ENCODE measurements at places on chromosomes 6 and 20.
A peak's percentile ranks its signal among the peaks of the same experiment; 100 is the strongest.

DNA sequence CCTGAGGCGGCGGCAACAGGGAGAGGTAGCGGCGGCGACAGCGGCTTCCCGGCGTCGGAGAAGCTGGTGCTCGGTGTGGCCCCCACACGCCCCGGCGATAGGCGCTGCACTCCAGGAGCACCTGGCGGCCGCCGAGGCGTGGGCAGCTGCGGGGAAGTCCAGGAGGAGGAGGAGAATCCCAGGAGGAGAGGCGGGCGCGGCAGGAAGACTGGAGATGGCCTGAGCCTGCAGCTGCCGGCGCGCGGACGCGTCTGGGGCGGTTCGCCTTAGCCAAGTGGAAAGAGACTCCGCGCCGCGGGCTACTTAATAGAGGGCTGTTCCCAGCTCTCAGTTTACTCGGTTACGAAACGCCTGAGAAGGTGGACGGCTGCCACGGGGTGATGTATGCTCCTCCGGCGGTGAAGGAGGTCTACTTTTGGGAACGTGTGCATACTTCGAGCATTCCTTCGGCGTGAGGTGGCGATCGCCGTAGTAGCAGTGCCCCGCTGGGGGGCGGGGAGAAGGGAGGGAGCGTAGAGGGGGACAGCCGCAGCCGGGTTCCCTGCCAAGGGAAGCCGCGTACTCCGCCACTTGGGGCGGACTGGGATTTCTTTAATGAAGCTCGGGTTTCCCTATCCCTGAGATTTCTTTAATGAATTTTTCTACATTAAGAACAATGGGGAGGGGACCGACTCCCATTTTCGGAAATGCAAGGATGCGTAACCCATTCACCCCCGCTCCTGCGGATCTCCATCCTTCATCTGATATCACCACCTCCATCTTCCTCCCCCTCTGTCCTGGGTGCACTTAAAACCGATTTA lies at the start of gene COL12A1:
COL12A1 (minus strand) TSS at position 278 of the 800 bp plus-strand sequence. CDS start 3,261 bp downstream, outside the sequence.
- peak; percentile 70 for DNase-seq

- no peak for DNase-seq
Measured at GRCh38 chr6:3795836-3796718, 44.6 kb upstream of the PXDC1 start.

- DNase-seq, result no peak
Measured at GRCh38 chr6:3208098-3208774, 19.2 kb downstream of the TUBB2B start.

- no peak for DNase-seq
Measured at GRCh38 chr20:62802026-62802712, 2.5 kb upstream of the OGFR start.

DNA sequence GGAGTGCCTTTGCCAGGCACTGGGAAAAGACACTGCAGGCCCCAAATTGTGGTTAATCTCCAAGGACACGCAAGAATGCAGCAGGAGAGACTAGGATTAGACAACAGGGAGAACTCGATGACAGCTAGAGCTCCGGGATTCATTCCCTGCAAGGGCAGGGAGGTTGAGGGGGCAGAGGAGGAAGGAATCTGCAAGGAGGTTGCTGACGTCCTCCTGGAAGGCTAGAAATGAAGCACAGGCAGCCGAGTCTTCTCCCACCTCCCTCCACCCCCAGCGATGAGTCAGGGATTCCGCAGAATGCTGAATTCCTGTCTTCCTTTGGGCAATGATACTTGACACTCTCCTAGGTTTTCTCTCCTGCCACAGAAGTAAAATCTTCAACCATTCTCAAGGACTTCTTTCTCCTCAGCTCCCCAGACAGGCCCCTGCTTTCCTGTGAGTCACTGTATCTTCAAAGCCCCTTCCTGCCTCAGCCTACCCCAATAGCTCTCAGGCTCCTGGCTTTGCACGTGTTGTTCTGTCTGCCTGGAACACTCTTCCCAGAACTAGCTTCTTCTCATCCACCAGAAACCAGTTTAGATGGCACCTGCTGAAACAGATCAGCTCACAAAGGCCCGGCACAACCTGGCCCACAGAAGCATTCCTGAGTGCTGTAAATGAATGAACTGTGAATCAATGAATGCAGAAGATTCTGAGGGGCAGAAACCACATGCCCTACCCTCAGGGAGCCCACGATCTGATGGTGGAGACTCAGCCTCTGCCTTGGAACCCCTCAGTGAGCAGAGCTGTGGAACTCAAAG lies 85.6 kb downstream of the MRPL14 start:
- no peak for DNase-seq

DNA sequence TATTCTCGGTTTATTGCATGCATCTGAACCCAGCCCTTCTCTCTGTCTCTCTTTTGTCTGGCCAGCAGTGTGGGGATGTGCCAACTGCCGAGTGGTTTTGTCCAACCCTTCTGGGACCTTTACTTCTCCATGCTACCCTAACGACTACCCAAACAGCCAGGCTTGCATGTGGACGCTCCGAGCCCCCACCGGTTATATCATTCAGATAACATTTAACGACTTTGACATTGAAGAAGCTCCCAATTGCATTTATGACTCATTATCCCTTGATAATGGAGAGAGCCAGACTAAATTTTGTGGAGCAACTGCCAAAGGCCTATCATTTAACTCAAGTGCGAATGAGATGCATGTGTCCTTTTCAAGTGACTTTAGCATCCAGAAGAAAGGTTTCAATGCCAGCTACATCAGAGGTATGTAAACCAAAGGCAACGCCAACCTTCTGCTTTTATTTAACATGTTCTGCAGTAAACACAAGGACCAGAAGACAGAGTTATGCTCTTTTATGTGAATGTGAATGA lies 65.8 kb downstream of the ADGRG6 start:
- no peak for DNase-seq

DNA sequence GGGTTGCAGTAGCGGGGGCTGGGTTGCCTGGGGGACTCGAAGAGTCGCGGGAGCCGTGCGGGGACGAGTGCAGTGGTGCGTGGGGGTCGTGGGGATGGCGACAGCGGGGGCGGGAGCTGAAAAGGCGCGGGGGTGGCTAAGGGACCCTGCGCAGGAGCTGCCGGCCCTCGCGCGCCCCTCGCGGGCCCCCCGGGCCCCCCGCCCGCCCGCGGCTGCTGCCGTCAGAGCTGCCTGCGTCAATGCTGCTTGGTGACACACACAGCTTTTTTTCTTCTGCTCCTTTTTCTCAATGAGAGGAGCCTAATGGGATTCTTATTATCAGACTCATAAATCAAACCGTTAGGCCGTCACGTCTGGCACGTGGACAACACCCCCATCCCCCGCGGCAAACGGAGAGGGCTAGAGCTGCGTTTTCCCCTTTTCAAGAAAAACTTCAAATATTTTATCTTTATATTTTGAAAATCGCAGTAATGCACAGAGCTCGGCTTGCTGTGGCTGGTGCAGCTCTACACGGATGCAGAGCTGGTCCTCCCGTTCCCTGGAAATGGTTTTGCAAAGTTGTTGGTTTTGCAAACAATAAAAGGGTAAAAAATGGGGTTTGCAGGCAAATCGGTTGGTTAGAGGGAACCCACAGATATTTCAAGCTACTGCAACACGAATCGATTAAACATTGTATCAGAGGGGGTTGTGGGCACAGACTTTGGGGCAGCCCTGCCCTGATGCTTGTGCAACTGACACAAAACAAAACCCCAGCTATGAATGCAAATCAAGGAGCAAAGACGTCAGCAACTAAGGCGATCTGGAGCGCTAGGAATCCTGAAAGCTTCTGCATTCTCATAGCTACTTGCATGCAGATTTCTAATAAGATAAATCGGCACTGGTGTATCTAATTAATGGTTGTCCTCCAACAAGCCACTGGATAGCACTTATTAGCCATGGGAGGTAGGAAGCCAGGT lies 161.4 kb downstream of the TBXT start:
- no peak for DNase-seq

GRCh38 chr6:135314543-135314942 lies 133.4 kb downstream of the MYB start:
- DNase-seq, result no peak

- peak; percentile 47 for DNase-seq
Measured at GRCh38 chr20:44115762-44116644, 71.0 kb downstream of the JPH2 start.

GRCh38 chr6:22030730-22031619 lies 265.9 kb downstream of the PRL start:
- no peak for DNase-seq

- no peak for DNase-seq
Measured at GRCh38 chr6:155434829-155435423, 20.7 kb downstream of the NOX3 start.

- DNase-seq, result peak; percentile 77
Measured at GRCh38 chr6:33904050-33904746, 100.4 kb upstream of the MLN start.

DNA sequence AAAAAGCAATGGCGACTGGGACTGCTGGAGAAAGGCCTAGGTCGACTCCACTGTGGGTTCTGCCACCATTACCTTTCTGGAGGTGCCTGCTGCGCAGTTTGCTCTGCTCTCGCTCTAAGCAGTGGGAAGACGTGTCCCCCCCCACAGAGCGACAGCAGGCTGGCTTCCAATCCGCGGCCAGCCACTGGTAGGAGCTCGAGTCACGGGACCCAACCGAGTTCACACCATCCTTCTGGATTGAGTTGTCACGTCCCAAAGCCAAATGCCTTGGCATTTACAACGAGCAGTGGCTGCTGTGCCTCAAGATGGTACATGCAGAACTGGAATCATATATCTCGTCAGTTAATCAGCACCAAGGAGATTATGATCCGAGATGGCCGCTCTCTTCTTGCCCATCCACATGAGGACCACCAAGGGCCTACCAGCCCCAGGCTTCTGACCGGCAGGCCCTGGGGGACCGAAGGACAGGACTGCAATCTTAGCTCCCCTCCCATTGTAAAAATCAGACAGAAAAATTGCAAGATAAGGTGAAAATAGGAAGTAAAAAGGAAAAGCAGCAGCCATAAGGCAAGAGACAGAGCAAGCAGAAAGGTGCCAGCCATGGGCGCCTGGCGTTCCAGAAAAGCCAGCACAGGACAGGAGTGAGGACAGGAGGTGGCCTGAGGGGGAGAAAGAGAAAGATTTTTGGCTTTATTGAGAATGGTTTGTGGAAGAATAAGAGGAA lies 74.4 kb downstream of the TRAM2 start:
- DNase-seq, result no peak

GRCh38 chr20:5687884-5688283 lies 62.3 kb upstream of the SHLD1 start:
- DNase-seq, result no peak

- DNase-seq, result no peak
Measured at GRCh38 chr6:62612471-62612870, 326.4 kb upstream of the KHDRBS2 start.

- no peak for DNase-seq
Measured at GRCh38 chr6:52475307-52475706, 55.2 kb downstream of the EFHC1 start.

DNA sequence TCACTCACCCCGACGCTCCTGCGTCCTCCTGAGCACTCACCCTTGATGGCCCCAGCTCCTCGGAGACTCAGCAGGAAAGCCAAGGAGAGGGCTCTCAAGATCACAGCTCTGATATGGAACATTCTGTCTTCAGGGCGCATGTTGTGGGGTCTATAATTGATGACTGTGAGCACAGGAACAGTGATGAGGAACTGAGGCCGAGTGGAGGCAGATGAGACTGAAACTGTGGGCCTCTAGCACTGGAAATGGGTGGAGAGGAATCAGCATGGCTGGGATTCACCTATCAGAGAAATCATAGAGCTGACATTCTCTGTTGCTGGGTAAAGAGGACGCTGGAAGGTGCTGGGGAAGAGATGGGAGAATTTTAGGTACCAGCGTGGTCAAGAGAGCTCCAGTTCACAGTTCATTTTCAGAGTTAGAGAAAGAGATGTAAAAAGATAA lies at the start of gene HLA-DPA1:
HLA-DPA1 (minus strand) TSS at position 219 of the 441 bp plus-strand sequence.
- DNase-seq, result peak; percentile 71

DNA sequence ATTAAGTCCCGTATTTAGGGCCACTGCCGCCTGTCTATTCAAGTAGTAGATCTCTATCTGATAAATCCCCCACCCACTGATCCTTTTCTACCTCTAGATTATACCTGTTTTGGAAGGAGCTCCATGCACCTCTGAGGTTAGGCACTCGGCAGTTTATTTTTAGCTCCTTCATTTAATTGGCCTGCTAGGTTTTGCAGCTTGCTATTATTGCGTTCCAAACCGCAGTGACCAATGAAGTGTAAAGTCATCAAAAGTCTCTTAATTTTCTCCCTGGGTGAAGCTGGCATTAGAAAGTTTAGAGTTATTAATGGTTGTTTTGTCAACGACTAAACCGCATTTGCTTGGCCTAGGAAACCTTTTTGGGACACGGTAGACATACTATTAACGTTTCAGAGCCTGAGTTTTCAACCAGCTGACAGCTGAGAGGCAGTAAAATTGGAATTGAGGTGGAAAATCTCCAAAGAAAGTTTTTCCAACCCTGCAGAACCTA lies 60.0 kb downstream of the RFPL4B start:
- DNase-seq, result no peak

GRCh38 chr6:24936641-24937317 lies 1.0 kb upstream of the RIPOR2 start:
- no peak for DNase-seq

- DNase-seq, result no peak
Measured at GRCh38 chr20:22768266-22769178, 184.2 kb upstream of the FOXA2 start.

Data from activated CD8-positive, alpha-beta memory T cell treated with anti-CD3 and anti-CD28 coated beads for 24 hours (primary cell).